Frontal cortex (tissue), 4 donors: ENCODE measurements at places on chromosomes 3 and 15. TPM values are rescaled to one million over a fixed set of nuclear protein-coding genes. Genes with fewer than 3 reads are reported as not detected.

Gene TRPM1
- total RNA-seq: not detected

- DNase-seq: no peak
These were observed 25.8 kb upstream of the PIAS1 start for GRCh38 chr15:68028137-68028887.

- DNase-seq: no peak
These were observed 70.8 kb downstream of the RAB11A start for GRCh38 chr15:65939901-65940617.

GRCh38 chr3:154274348-154274747, 49.9 kb downstream of the DHX36 start:
- no peak for DNase-seq

DNA sequence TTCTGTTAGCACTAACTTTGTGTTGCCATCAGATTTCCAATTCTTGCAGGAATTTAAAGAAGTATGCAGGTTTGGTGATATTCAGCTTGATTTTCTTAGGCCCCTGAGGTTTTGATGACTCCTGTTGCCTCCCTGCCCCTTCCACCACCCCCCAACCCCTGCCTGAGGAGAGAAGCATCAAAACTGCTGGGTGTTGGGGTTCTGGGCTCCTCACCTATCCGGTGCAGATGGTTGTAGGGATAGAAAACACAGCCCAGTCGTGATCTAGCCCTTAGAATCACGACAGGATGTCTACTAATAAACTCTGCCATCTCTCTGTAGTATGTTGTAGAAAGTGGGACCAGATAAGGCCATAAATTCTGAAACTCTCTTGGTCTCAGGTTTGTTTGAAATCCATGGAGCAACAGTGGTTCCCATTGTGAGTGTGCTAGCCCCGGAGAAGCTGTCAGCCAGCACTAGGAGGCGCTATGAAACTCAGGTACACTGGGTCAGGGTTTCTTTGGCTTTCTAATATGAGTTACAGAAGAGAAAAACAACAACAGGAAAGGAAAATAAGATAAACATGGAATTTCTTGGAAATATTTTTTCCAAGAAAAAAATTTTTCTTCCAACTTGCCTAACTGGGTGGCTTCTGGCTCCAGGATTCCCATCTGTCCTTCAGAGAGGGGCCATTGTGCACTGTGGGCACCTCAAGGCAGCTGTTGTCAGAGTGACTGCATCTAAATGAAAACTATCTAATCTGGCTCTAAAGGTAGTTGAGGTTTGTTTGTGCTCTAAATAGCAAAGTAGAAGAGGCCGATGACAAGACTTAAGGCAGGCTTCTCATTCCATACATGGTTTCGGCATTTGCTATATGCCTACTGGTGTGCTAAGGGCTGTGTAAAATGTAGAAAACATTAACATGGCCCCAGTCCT, 8.7 kb downstream of the SRP14 start:
- DNase-seq: no peak

Gene CLDN16
- 1.6 TPM for total RNA-seq

GRCh38 chr3:99747915-99748314, 69.7 kb upstream of the CMSS1 start:
- no peak for DNase-seq

- DNase-seq: no peak
These were observed 622.2 kb upstream of the ZNF385D start for GRCh38 chr3:22373182-22373581.

Gene ASB14
- under 0.01 TPM for total RNA-seq

Gene FOXB1
- total RNA-seq: not detected

Gene CYP1A2
- total RNA-seq: not detected

Gene PRKAR2A
- 32.2 TPM for total RNA-seq

- no peak for DNase-seq
These were observed 113.5 kb upstream of the ALCAM start for GRCh38 chr3:105253225-105253624.

- no peak for DNase-seq
These were observed at the start of gene RASSF1 for GRCh38 chr3:50340448-50341329. TSS of gene RASSF1 (minus strand) at chr3:50340836. CDS start at chr3:50340805, 31 bp downstream.

- DNase-seq: no peak
These were observed 284.5 kb downstream of the ZNF385D start for GRCh38 chr3:21466476-21466875.

DNA sequence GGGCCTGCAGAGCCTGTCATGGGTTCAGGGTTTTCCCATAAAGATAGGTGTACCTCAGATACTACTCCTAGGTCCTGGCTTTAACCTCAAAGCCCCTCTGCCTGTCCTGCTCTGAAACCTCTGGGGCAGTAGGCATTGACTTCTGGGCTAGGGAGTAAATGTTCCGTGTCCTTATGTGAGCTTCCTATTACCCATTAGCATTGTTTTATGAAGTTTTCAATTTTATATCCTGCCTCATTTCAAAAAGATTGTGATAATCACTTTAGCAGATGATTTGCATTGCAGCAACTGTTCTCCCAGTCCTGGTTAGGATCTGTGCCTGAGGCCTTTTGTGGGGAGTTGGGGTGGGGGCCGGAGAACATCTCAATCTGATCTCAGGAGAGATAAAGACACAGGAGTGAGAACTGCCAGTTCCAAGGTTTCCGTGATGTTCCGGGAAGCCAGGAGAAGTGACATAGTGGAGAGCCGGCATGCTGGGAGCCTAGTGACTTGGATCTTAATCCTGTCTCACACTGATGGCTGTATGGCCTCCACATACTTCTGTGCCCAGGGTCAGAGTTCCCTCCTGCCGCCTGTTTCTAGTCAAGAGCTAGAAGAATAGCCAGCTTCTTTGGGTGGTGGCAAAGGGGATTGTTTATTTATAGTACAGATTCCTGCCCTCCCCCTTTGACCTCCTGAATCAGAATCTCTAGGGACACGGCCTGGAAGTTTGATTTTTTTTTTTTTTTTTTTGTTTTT, 10.6 kb downstream of the TPM1 start:
- no peak for DNase-seq

Gene TMEM40
- total RNA-seq: not detected

- no peak for DNase-seq
These were observed 4.6 kb downstream of the RAB6B start for GRCh38 chr3:133890972-133891644.

GRCh38 chr3:121957674-121958415, 63.6 kb downstream of the SLC15A2 start:
- no peak for DNase-seq

Gene GOLGA6L10
- total RNA-seq: 2.0 TPM
